Chondrocyte (in vitro differentiated cells): ENCODE measurements at places on chromosomes 7 and 10. TPM values are rescaled to one million over a fixed set of nuclear protein-coding genes. Genes with fewer than 3 reads are reported as not detected.

DNA sequence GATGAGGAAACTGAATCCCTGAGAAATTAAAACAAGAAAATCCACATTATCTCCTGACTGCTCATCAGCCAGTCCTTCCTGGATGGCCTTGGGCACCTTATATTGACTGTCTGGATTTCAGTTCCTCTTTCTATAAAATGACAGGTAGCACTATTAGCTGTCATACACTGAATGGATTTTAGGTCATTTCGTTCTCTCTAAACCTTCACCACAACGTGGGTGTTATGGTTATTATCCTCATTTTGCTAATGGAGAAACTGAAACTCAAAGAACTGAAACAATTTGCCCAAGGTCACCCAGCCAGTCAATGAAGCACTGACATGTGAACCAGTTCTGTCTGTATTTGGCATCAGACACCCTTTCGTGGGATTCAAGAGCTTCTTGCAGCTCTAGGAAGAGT is 193.8 kb downstream of the CYP26A1 start:
- no peak for DNase-seq

GRCh38 chr10:124650263-124650662 is 93.9 kb downstream of the FAM53B start:
- no peak for DNase-seq

DNA sequence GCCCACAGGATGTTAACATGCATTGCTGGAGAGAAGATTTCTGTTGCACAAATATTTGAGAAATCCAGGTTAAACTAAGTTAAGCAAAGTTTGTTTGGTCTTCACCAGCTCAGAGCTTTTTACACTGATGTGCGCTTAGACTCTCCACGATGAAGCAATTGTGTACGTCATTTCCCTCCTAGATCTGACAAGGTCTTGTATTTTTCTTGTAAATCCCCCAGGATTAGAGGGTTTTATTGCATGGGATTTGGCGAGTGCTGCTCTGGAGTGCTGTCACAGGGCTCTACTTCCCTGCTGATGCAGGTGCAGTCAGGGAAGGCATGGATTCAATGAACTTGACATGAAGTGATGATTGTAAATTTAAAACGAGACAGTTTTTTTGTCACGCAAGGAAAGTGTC is 173.3 kb downstream of the PDE1C start:
- DNase-seq, result no peak

- DNase-seq, result no peak
These were observed 34.6 kb downstream of the PPP1R9A start for GRCh38 chr7:94941844-94942632.

DNA sequence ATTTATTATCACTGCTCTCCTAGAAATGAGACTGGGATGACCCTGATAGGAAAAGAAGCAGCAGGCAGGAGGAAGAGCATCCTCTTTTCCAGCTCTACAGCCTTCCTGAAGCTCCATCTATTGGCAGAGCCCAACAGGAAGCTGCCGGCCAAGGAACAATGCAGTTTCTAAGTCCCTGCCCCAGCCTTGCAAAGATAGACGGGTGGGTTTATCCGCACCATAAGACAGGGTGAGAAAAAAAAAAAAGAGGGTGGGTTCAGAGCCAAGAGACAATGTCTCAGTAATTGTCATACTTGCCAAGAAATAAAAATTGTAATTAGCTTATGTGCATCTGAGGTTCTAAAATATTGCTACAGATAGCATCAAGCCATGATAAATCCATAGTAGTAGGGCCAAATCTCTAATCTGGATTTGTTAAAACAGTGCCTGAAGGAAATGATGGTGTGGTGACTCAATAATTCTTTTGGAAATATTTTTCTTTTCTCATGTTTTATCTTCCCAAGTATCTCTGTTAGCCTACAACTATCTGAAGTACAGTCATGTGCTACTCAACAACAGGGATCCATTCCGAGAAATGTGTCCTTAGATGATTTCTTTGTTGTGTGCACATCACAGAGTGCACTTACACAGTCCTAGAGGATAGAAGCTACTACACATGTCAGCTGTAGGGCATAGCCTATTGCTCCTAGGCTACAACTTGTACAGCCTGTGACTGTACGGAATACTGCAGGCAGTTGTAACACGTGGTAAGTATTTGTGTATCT is 242.9 kb upstream of the CXCL12 start:
- no peak for DNase-seq

DNA sequence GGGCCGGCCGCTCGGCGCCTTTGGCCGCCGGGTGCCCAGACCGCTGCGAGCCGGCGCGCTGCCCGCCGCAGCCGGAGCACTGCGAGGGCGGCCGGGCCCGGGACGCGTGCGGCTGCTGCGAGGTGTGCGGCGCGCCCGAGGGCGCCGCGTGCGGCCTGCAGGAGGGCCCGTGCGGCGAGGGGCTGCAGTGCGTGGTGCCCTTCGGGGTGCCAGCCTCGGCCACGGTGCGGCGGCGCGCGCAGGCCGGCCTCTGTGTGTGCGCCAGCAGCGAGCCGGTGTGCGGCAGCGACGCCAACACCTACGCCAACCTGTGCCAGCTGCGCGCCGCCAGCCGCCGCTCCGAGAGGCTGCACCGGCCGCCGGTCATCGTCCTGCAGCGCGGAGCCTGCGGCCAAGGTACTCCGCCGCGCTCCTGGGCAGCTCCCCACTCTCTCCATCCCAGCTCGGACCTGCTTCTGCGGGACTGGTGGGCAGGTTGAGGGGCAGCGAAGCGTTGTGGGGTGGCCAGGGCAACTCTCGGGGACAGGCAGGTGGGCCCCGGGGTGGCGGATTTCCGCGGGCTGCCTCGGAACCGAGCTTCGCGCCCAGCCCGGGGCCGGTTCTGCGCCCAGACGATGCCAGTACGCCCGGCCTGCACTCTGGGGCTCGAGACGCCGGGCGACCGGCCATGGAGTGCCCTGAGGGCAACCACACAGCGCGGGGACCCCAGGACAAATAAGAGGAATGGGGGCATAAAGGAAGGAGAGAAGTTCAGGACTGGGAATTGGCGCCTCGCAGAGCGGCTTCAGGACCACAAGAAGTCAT is 578 bp downstream of the HTRA1 start:
- DNase-seq, result no peak

DNA sequence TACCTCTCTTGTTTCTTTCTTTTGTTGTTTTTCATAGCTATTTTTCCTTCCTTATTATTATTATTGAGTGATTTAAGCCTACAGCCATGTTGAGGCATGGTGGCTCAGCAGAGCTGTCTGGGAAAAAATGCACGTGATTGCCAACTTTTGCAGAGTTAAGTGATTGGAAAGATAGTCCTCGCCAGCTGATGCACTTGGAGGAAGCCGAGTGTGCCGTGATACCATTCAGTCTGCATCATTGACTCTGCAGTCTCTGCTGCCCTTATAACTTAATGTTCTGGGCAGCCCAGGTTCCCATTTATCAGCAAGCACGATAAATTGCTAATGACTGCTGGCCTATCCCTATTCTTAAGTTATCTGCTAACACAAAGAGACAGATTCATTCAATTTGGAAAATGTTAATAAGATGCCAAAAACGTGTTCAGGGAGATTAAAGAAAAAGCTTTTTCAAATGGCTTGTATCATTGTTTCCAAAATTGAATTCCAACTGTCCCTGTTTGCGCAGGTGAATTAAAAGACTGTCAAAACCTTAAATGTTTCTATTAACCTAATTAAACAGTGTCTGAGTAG is 232.9 kb upstream of the NPY start:
- no peak for DNase-seq

DNA sequence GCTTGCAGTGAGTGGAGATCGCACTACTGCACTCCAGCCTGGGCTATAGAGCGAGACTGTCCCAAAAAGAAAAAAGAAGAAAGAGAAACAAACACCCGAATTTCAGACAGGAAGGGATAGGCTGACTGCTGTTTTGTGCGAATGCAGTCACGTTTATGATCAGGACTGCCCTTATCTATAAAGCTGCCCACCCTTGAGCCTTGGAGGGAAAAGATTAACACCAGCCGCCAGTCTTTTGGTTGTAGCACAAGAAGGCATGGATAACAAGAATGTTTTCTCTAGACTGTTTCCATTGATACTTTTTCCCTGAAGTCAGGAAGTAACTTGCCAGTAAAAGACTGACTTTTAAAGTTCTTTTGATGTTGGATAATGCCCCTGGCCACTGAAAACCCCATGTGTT is 314.0 kb downstream of the BICC1 start:
- no peak for DNase-seq

DNA sequence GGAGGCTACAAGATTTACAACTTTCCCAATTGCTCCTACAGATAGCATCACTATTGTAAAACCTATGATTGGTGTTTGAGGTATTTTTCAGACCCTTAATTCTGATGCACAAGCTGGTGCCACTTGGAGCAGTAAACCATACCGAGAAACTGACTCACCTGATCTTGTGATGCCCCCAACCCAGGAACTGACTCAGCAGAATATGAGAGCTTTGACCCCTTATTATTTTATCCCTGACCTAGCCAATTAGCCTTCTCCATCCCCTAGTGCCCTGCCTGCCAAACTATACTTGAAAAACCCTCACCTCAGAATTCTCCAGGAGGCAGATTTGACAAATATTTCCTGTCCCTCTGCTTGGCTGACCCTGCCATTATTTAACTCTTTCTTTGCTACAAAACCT is 585.9 kb upstream of the GHITM start:
- no peak for DNase-seq

DNA sequence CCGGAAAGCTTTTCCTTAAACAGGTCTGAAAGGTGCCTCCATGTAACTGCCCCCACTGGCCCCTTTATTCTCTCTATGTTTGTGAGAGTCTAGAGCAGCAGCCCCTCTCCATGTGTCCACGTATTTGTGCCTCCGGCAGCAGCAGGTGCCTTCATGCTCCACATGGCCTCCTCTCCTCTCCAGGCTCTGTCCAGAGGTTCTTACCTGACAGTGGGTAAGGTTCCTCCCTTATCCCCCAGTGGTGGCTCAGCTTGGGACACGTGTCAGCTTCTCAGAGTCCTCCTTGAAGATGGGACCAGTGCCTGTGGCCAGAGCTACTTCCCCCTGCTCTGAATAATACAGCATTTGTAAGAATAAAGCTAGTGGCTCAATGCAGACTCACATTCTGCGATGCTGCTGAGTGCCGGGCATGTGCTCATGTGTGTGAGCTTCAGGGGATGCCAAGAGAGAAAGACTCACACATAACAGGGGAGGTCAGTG is 7.9 kb downstream of the CALML3 start:
- DNase-seq, result no peak

GRCh38 chr7:93036149-93036640 is 81.6 kb downstream of the SAMD9 start:
- no peak for DNase-seq

DNA sequence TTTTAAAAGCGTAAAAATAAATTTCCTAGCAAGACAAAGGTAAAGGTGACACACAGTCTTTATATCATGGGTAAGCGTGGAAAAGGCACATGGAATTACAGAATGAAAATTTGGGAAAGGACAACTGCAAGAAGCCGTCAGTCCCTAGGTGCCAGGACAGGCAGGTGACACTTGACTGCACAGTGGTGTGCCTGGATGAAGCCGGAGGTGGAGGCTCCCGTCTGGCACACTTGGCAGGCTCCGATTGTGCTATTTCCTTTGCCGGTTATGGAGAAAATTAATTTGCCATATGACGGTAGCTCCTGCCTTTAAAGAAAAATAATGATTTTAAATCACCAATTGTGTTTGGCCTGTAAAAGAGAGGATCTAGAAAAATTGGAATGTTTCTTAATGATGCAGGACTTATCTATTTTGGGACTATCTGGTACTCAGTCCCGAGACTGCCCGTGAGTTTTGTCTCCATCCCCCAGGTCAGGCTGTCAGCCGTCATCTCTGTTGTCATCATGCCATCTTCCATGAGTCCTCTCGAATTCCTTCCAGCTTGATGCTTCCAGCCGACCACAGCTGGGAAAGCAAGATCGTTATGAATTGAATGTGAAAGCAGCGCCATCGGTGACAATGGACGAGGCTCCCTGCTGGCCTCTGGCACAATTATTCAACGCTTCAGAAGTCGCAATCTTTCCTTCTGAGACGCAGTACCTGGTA is 56.2 kb upstream of the MGMT start:
- DNase-seq, result no peak

DNA sequence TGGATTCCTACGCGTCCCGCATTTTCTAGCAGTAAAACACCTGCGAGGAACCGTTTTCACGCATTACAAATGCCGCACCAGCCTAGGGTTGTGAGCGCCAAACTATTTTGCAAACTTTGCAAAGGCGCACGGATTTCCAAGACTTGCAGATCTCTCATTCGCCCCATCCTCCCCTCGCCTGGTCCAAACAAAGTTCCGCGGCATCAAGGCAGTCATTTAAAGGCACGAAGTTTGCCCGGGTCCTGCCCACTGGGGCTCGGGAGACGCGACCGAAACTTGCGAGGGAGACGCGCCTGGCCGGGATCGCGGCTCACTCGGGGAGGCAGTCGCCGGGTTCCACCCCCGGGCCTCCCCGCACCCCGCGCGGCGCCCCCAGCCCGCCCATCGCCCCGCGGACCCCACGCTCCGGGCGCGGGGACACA is 613 bp downstream of the USP6NL start:
- no peak for DNase-seq

GRCh38 chr10:119862524-119862923 is 10.1 kb downstream of the MCMBP start:
- DNase-seq, result no peak

Gene ZKSCAN1
- total RNA-seq, result 61.5 to 72.1 TPM (median 62.3 TPM) in 3 replicates

Gene PPP1R3A
- total RNA-seq, result 0.29 to 0.54 TPM (median 0.45 TPM) in 3 replicates

Gene TSPAN12
- 6.8 to 10.5 TPM (median 7.8 TPM) in 3 replicates for total RNA-seq

Gene KIAA1217
- 12.4 to 15.1 TPM (median 13.2 TPM) in 3 replicates for total RNA-seq
